ENCODE measurements at places on chromosomes 12 and 14. TPM values are rescaled to one million over a fixed set of nuclear protein-coding genes. Genes with fewer than 3 reads are reported as not detected.
A peak's percentile ranks its signal among the peaks of the same experiment; 100 is the strongest.

DNA sequence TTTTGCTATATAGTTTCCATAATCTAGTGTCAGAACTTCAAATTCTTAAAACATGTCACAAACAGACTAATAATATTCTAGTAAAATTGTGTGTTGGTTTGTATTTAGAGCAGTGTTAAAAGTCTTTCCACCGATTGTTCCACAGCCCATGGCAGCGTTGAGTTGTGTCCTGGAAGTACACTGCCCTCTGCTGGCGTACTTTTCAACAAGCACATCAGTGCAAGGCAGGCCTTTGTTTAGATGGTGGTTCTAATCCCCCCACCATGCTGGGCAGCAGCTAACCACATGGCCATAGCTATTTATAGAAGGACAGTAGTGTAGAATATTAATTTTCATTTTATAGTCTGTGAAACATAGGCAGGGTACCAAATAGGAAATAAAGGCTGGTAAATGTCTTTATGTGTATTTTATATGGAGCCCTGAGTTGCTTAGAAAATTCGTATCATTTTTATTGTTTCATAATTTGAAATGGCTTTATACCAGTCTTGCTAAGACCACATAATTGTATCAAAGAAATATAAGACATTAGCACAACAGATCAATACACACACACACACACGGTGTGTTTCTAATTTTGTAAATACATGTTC lies 235.4 kb downstream of the SEC23A start:
- DNase-seq = peak; percentile 53

DNA sequence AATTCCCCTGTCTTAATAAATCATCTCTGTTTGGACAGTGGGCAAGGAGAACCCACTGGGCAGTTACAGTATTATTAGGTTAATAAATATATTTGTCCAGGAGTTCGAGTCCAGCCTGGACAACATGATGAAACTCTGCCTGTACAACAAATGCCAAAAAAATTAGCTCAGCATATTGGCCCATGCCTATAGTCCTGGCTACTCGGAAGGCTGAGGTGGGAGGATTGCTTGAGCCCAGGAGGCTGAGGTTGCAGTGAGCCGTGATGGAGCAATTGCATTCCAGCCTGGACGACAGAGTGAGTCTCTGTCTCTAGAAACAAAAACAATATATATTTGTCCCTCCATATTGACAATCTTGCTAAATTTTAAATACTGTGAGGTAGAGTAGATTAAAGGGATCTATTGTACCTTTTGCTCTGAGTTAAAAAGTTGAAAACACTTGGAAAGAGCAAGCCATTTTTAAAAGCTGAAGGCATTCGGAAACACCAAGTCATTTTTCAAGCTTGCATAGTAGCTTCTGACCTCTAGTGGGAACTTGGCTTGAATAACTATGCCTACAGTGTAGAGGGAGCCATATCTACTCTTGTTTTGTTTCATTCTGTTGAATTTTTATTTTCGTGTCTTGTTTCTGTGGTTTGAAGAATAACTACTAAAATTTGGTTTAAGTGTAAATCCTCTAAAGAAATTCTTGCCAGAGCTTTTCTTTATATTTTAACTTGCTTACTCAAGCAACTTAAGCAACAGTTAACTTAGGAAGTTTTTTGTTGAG lies 14.6 kb upstream of the EEA1 start:
- DNase-seq = no peak

- DNase-seq = no peak
Measured at GRCh38 chr12:46358325-46358700, 14.3 kb downstream of the SLC38A2 start.

DNA sequence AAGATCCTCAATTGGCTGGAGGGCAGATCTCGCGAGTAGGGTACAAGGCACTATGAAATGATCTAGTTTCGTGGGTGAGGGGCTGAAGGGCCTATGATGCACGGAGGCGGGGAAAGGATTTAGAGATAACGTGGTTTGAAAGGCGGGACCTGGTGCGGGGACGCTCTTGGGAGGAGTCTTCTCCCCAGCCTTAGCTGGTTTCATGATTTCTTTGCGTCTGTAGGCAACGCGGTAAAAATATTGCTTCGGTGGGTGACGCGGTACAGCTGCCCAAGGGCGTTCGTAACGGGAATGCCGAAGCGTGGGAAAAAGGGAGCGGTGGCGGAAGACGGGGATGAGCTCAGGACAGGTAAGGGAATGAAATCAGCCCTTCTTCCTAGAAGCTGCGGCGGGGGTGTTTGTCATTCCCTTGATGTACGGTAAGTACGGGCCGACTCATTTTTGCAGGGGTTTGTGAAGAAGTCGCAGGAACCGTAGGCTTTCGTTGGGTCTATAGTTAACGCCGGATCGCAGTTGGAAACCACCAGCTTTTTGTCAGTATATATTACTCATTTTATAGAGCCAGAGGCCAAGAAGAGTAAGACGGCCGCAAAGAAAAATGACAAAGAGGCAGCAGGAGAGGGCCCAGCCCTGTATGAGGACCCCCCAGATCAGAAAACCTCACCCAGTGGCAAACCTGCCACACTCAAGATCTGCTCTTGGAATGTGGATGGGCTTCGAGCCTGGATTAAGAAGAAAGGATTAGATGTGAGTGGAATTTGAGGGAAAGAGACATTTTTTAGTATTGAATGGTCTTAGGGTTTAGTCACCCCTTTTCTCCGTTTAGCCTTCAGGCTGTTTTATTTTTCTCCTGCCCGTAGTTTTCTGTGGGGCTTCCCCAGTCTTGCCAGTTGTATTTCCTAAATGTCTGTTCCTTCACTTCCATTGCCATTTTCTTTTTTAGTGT lies 602 bp downstream of the APEX1 start:
- peak; percentile 50 for DNase-seq

GRCh38 chr14:68789821-68790643 lies 2.8 kb downstream of the ZFP36L1 start:
- no peak for DNase-seq

DNA sequence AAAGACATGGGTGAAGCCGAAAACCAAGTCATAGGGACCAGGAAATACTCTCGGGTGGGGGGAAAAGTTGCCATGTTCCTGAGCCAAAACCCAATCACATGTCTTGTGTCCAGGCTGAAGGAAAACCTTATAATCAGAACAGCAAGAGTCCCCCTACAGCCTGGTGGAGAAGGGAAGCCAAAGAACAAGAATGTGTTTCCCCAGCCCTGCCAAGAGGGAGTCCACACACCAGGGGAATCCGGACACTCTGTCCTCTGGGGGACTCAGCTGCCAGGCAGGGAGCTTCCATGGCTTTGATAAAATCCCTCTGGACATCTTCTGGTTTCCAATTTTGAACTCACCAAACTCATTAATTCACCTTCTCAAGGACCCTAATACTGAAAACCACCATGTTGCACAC lies 273.0 kb downstream of the FOXN3 start:
- DNase-seq = no peak

GRCh38 chr14:87829543-87829942 lies 163.4 kb downstream of the GALC start:
- DNase-seq = no peak

DNA sequence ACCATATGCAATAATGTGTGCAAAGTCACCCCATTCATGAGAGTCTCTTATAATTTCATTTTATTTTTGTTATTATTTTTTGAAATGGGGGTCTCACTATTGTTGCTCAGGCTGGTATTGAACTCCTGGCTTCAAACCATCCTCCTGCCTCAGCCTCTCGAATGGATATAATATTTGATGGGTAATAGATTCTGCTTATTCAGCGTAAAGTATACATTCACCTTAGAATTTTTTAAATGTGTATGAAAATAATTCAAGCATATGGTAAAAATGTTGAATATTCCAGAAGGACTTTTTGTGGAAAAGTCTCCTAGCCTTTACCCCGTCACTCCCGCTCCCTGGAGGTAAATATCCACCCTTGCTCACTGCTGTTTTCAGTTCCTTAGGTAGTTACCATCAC lies 23.4 kb upstream of the SSPN start:
- DNase-seq = no peak

GRCh38 chr12:118958520-118958919 lies 22.8 kb upstream of the SRRM4 start:
- DNase-seq = no peak

DNA sequence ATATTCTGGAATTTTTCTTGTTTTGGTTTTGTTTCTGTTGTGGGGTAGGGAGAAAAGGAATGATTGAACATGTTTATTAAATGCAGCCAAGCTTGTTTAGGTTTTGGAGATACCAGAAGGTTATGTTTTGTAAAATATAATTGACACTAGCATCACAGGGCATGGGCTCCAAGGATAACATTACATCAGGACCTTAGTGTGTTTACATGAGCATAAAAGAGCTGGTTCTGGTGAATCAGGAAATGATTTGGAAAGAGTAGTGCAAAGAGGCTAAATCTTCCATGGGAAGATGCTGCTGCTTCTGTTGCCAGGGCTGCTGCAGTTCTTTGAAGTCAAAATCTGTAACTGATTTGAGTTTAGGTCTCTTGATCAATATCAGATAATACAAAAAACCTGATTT lies 118.7 kb downstream of the ETNK1 start:
- DNase-seq = no peak

DNA sequence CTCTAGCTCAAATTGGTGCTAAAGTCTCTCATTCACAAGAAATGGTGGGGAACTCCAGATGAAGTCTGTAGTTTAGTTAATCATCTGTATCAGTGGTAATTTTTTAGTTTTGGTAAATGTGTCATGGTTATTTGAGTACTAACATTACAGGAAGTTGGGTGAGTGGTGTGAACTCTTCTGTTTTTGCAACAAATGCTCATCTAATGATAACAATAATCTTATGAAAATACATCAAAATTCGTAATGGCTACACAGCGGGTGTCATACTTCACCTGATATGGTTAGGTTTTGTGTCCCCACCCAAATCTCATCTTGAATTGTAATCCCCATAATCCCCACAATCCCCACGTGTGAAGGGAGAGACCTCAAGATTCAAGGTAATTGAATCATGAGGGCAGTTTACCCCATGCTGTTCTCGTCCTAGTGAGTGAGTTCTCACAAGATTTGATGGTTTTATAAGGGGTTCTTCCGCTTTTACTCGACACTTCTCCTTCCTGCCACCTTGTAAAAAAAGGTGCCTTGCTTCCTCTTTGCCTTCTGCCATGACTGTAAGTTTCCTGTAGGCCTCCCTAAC lies 209.3 kb upstream of the FOXN3 start:
- DNase-seq = no peak

DNA sequence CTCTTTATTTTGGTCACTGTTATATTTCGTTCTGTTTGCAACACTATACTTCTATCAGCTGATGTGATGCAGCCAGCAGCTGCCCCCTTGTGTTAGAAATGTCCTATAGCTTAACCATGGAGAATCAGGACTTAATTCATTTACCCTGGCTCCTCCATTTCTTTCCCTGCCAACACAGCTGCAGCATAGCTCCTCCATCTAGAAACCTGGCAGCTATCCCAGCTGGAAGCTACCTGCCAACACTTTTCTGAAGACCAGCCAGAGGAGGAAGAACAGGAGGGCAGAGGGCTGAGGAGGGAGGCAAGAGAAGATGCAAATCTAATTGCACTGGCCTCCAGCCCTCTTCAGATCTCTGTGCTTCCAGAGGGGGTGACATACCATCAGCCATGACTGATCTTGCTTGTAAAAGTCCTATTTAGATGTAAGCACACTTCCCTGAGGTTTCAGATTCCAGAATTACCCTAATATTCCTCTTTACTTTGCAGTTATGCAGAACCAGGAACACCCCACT lies 156.8 kb upstream of the TMEM260 start:
- peak; percentile 57 for DNase-seq

- no peak for DNase-seq
Measured at GRCh38 chr12:47071241-47071852, 8.1 kb upstream of the PCED1B start.

- DNase-seq = no peak
Measured at GRCh38 chr14:56004786-56005185, 113.4 kb upstream of the PELI2 start.

GRCh38 chr12:113271466-113271852 lies 50.2 kb downstream of the TPCN1 start:
- DNase-seq = no peak

DNA sequence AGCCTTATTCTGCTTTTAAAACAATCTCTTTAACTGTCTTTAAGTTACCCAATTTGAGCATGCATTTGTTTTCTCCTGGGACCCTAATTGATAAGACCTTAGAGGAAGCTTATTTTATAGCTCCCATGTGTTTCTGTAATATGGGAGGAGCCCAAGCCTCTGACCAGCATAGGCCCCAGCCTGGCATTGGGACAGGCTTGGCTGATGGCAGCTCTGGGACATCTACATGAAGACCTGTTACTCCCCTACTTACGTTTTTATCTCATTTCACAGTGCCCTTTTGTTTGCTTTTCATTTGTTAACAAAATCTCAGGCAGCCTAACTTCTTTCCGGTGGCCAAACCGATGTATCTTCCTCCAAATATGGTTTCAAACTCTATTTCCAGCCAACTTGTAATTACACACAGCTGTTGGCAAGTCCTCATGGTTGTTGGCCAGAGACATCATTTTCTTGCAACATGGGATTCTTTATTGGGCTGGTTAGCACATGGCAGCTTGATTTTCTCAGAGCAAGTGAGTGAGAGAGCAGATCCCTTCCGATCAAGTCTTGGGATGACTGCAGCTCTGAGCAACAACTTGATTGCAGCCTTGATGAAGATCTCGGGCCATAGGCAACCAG lies 1117.5 kb downstream of the AACS start:
- DNase-seq = no peak

DNA sequence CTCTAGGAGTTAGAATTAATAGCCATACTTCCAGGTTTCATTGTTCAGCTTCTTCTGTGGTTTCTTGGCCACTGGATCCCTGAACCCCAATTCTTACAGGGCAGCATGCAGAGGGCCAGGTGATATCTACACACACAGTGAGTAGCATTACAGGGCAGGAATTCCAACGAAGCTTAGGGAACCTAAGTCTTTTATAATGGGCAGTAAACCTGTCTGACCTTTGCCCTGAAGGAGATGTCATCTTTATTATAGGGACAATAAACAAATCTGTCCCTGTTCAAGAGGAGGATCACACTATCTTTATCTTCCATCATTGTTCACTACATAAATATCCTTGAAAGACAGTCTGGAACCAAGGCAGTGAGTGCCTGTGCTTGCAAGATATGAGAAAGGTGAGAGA lies 11.7 kb upstream of the EML5 start:
- DNase-seq = no peak

Gene SMCO3
- 0.05 TPM for polyA plus RNA-seq

Gene CLEC14A
- 35.4 TPM for polyA plus RNA-seq

Gene GPX2
- 0.04 TPM for polyA plus RNA-seq

Gene TEX22
- polyA plus RNA-seq = 0.10 TPM

Gene ALDH1L2
- 0.31 TPM for polyA plus RNA-seq

Gene CISTR
- not detected for polyA plus RNA-seq

Gene CYP46A1
- polyA plus RNA-seq = 0.09 TPM

Gene DAO
- not detected for polyA plus RNA-seq

Gene RERG
- polyA plus RNA-seq = 1.9 TPM
